ENCODE measurements at places on chromosomes 11 and 22.

GRCh38 chr11:12321217-12321937, 56.0 kb upstream of the PARVA start:
- no peak for DNase-seq

DNA sequence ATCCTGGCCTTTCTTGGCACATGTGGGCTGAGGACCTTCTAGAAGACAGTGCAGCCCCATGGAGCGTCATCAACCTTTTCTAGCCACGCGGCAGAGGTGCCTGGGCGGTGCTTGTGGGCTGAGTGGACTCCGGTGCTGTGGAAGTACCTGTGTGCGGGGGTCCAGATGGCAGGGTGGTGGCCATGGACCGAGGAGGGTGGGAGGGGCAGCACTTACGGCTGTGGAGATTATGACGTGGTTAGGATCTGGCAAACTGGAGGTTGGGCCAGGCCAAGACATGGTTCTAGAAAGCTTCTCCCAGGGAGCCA, 2.0 kb downstream of the TUB start:
- DNase-seq = no peak

- DNase-seq = no peak
Measured at GRCh38 chr11:65542738-65543390, 15.3 kb downstream of the LTBP3 start.

DNA sequence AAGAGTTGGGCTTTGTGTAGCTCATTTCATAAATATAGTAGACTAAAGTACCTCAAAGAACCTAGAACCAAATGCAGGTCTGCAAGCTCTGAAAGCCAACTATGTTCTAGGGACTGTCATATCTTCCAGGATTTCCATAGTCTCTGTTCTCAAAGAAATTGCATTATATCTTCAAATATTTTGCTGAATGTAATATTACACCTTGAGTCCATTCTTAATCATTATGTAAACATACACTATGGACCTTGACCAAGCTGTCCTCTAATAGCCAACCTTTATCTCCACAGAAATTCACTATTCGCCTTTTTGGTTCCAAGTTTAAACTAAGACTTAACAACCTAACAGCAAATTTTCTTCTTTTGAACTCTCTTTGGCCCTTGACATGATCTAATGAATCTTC, 678.7 kb upstream of the ARHGAP42 start:
- DNase-seq = no peak

DNA sequence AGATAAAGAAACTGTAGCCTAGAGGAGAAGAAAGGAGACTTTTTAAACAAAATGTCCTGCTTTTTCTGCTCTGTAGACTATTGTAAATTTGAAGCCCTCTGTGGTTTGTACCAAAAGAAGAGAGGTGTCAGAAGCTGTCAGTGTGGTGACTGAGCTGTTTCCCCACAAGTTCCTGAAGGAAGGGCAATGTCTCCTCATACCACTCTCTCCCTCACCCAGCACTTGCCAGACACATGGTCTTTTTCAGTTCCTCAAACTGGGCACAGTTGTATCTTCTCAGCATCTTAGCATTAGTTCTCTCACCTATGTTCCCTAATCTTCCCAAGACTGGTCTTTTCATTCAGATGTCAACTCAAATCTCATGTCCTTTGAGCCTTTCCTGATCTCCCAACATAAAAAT, 4.3 kb downstream of the BCO2 start:
- DNase-seq = no peak

- DNase-seq = no peak
Measured at GRCh38 chr22:24088816-24089215, 77.7 kb downstream of the CABIN1 start.

- DNase-seq = no peak
Measured at GRCh38 chr22:50613291-50613981, 12.8 kb downstream of the MAPK8IP2 start.

DNA sequence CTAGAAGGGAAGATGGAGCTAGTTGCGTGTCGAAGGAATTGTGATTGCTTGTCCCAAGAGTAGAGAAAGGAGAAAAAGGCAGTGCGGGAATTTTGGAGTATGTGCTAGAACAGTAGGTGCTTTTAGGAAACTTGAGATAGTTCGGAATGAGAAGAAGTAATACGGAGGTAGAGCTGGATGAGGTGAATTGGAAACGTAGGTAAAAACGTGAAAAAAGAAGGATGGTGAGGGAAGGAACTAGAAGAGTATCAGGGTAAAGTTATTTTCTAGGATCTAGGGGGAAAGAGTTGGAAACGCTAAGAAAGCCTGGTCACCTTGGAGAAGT, 1.4 kb downstream of the CEP57 start:
- DNase-seq = no peak

DNA sequence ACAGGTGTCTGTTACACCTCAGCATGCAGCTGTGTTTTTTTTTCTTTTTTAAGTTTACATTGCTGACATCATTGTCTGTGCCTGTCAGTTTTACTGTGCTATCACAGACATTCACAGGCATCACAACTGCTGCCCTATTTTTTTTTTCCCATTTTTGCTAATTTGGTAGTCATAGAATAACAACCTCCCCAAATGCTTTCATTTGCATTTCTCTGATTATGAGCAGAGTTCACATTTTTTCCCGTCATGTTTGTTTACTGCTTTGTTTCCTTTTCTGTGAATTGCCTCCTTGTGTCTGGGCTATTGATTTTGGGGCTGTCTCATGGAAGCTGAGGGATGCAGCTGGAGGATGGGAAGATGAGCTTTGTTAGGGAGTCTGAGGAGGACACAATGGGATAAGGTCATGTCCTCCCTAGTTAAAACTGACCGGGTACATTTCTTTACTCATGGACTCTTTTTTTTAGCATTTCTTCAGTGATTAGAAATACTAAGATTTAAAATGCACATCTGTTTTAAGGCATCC, 155.1 kb downstream of the LDLRAD3 start:
- no peak for DNase-seq

- peak; percentile 75 for DNase-seq
Measured at GRCh38 chr11:47565340-47566148, at the start of gene PTPMT1. TSS of gene PTPMT1 (plus strand) at chr11:47565599. CDS start at chr11:47565623, 24 bp downstream.

DNA sequence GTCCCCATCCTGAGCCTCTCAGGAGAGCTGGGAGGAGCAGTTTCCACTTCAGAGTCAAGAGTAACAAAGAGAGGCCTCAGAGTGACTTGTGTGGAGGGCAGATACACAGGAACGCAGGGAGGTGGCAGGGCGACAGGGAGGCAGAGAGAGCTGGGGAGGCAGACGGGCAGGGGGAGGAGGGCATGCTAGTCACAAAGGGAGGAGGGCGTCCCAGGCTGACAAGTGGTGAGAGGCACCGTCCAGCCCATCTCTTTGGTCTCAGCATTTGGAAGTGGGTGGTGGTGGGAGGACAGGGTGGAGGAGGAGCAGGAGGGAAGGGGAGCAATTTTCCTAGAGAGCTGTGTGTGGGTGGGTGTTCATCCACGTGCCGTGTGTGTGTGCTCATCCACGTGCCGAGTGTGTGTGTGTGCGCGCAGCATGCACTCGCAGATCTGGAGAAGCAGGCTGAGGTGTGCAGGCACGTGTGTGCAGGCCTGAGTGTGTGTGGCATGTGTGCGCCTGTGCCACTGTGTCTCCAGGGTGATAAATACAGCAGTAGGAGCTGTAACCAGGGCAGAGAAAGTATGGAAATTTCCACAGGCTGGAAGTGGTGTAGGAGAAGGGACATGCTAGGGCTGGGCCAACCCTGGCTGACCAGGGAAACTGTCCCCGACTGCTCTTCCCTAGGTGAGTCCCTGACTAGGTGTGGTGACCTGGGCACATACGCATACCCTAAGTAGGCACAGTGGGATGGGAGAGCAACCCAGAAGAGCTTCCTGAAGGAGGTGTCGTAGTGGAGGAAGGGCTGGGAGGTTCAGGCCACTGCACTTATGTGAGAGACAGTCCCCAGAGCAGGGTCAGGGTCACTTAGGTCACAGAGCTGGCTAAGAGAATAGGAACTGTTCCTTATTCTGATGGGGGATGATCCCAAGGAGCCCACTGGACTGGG, 7.3 kb upstream of the PDE2A start:
- DNase-seq = no peak

GRCh38 chr11:116342148-116342547, 430.6 kb downstream of the BUD13 start:
- no peak for DNase-seq

DNA sequence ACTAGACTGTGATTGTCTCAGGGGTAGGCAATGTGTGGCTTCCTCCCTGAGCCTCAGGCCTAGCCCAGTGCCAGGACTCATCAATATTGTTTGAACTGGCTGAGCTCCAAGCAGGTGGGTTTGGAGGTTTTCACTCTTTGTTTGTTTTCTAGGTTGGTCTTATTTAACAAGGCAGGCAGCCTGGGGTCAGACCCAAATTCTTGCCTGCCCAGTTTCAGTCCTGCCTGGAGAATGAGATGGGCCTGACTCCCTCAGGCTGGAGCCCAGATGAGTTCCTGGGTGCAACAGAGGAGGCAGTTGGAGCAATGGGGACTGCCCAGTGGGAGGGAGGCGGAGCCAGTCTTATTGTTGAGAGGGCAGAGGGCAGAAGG, 28.3 kb upstream of the TP53I11 start:
- no peak for DNase-seq
